Body of pancreas (tissue), 4 donors: ENCODE measurements at places on chromosomes 3 and 15. TPM values are rescaled to one million over a fixed set of nuclear protein-coding genes. Genes with fewer than 3 reads are reported as not detected.
A peak's percentile ranks its signal among the peaks of the same experiment; 100 is the strongest.

The STRC gene
- 0.66 TPM for total RNA-seq

- H3K36me3 ChIP-seq = no peaks in the 10 kb centered on the region
- peaks cover 23% of the 10 kb centered on the region for H3K4me1 ChIP-seq
- DNase-seq = no peak
- H3K27me3 ChIP-seq = no peaks in the 10 kb centered on the region
- no peak overlapping the region for H3K27ac ChIP-seq
Observed at GRCh38 chr3:146465693-146466465, 3.5 kb downstream of the PLSCR2 start.

DNA sequence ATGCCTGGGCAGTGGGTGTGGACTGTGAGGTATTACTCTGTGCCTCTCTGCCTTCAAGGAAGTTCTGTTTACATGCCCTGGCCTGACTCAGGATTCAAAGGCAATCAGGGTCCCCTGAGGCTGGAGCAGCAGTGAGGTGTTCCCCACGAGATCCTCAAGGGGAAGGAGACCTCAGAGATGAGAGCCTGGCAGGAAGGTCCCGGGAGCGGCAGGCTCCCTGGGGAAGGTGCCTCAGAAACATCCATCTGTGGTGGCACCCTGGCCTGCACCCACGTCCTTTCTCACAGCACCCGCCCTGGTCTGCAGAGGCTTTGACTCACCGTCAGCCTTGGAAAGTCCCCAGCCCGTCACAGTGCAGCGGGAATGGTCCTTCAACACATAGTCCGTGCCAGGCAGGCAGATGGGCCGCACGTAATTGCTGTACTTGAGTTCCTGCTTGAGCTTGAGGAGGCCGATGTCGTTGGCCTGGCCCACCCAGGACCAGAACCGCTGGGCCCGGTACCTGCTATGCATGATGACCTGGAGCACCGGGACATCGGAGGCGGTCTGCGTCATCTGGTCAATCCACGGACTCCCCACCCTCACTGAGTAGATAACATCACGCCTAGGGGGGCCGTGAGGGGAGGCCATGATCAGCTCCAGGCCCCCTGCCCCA lies 3.6 kb downstream of the PRSS50 start:
- no peak overlapping the region for H3K27ac ChIP-seq
- H3K36me3 ChIP-seq = no peaks in the 10 kb centered on the region
- no peak for DNase-seq
- no peak overlapping the region for H3K4me3 ChIP-seq
- H3K4me1 ChIP-seq = no peaks in the 10 kb centered on the region
- H3K27me3 ChIP-seq = no peaks in the 10 kb centered on the region

DNA sequence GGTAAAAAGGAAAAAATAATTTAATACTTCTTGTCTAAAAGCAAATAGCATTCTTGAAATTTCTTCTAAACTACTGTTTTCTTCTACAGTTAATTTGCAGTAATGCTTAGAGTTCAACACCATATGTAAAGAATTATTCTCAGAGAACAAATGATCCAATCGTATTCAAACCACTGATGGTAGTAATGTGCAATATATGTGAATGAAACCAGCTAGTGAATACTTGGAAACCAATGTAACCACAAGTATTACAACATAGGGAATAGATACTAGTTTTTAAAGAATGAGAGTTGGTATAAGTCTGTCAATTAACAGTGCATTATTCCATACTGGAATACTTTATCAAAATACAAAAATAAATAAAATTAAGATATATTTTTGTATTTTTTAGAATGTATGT lies 850.0 kb downstream of the DIPK2A start:
- no peaks in the 10 kb centered on the region for H3K4me1 ChIP-seq
- no peaks in the 10 kb centered on the region for H3K27me3 ChIP-seq
- no peak for DNase-seq
- no peaks in the 10 kb centered on the region for H3K36me3 ChIP-seq

DNA sequence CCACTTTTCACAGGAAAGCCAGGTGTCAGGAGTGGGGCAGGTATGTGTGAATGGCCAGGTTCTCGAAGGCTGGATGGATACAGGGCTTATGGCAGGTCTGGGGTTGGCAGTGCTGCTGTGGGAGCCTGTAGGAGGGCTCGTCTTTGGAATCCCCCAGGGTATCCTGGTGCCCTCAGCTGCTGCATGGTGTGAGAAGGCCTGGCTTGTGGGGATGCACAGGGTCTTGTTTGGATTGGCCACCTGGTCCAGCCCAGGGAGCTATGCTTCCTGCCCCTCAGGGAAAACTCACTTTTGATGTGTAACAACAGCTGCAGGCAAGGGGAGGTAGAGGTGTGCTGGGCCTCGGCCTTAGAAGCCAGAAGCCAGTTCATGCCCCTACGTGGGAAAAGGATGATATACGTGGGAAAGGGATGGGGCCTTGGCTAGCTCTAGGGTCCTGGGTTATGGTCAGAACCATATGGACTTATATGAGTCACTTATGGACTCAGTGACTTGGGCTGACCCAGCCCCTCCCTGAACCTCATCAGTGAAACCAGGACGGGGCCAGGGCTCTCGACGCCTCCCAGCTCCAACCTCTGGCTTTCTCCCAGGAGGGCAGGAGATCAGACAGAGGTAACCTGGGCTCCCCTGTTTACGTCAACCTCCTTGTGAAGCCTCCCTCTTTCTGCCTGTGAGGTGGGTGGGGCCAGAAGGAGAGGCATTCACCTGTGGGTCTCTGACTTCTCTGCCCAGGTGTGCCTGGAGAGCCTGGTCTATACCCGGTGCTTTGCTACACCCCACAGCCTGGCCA lies 37.8 kb upstream of the CSPG4 start:
- no peaks in the 10 kb centered on the region for H3K27me3 ChIP-seq
- no peak overlapping the region for H3K4me3 ChIP-seq
- no peak overlapping the region for H3K27ac ChIP-seq
- no peaks in the 10 kb centered on the region for H3K4me1 ChIP-seq
- no peaks in the 10 kb centered on the region for H3K36me3 ChIP-seq

DNA sequence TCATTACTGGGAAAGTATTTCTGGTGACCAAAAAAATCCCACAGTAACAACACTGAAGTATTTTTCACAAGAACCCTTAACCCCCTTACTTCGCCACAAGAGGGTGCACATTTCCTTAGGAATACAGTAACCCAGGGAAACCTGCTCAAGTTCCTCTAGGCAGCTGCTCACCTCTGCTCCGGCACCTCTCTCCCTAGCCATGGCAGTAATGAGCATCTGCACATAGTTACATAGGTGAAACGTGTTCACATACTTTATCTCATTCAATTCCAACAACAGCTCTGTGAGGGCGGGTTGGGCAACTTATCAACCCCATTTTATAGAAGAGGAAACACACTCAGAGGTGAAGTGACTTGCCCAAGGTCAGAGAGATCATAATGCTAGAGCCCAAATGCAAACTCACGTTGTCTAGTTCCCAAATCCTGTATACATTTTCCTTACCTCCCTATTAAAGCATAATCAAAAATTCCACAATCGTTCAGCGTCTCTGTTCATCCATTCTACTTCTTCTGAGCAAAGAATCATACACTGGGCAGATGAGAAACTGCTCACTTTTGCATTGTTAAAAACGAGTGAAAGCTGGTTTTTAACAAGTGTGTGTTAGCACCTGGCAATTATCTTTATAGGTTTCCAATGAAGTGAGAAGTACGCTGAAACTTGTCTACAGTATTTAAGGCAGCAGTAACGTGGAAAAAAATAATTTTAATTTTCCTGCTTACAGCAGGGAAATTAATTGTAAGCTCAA lies 90.7 kb downstream of the IGF2BP2 start:
- DNase-seq = peak; percentile 57
- no peaks in the 10 kb centered on the region for H3K27me3 ChIP-seq
- H3K36me3 ChIP-seq = no peaks in the 10 kb centered on the region
- H3K4me3 ChIP-seq = no peak overlapping the region
- no peak overlapping the region for H3K27ac ChIP-seq

DNA sequence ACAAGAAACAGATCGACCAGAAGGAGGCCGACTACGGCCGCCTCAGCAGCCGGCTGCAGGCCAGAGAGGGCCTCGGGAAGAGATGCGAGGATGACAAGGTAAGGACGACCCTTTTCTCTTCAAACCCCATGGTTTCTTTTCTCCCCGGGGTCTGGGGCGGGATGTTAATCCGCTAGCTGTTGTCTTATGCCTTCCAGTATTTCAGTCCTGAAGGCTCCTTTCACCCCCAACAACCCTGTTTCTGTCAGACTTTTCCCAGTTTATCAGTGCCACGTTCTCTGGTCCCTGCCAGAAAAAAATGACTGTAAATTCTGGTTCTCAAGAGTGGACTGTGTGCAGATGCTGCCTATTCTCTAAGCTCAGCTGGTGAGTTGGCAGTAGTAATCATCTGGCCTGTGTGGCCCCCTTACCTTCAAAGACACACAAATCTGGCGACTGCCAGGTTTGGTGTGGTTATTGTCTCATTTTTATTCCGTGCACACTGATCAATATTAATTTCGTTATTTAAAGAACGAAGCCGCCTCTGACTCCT lies 806 bp downstream of the GOLM2 start:
- peaks cover 34% of the 10 kb centered on the region for H3K4me1 ChIP-seq
- no peaks in the 10 kb centered on the region for H3K27me3 ChIP-seq
- DNase-seq = peak; percentile 7
- peak overlapping the region; percentile 73 for H3K27ac ChIP-seq
- H3K4me3 ChIP-seq = peak overlapping the region; percentile 84

- no peak for DNase-seq
- H3K36me3 ChIP-seq = no peaks in the 10 kb centered on the region
- H3K4me3 ChIP-seq = no peak overlapping the region
- no peak overlapping the region for H3K27ac ChIP-seq
- no peaks in the 10 kb centered on the region for H3K27me3 ChIP-seq
- H3K4me1 ChIP-seq = peaks cover 14% of the 10 kb centered on the region
Observed at GRCh38 chr15:40354408-40355171, 3.4 kb upstream of the DISP2 start.

- no peaks in the 10 kb centered on the region for H3K36me3 ChIP-seq
- no peaks in the 10 kb centered on the region for H3K27me3 ChIP-seq
- no peaks in the 10 kb centered on the region for H3K4me1 ChIP-seq
- H3K27ac ChIP-seq = no peak overlapping the region
Observed at GRCh38 chr3:175518459-175518858, 659.3 kb downstream of the NAALADL2 start.

- peak overlapping the region; percentile 59 for H3K4me3 ChIP-seq
- H3K27ac ChIP-seq = peak overlapping the region; percentile 94
- DNase-seq = peak; percentile 66
- no peaks in the 10 kb centered on the region for H3K27me3 ChIP-seq
- H3K4me1 ChIP-seq = peaks cover 55% of the 10 kb centered on the region
Observed at GRCh38 chr3:150761831-150762661, 923 bp downstream of the SIAH2 start.

The THPO gene
- total RNA-seq = not detected

- H3K4me3 ChIP-seq = no peak overlapping the region
- no peaks in the 10 kb centered on the region for H3K36me3 ChIP-seq
- peak; percentile 67 for DNase-seq
- H3K4me1 ChIP-seq = peaks cover 10% of the 10 kb centered on the region
- no peak overlapping the region for H3K27ac ChIP-seq
- H3K27me3 ChIP-seq = no peaks in the 10 kb centered on the region
Observed at GRCh38 chr3:125585595-125586223, 9.6 kb downstream of the OSBPL11 start.

- no peaks in the 10 kb centered on the region for H3K27me3 ChIP-seq
- peaks cover 6% of the 10 kb centered on the region for H3K4me1 ChIP-seq
- no peak overlapping the region for H3K27ac ChIP-seq
- no peak for DNase-seq
Observed at GRCh38 chr3:62392626-62393292, 19.4 kb upstream of the FEZF2 start.

GRCh38 chr3:9915254-9916141 lies 1.4 kb upstream of the IL17RC start:
- H3K4me1 ChIP-seq = peaks cover 49% of the 10 kb centered on the region
- no peaks in the 10 kb centered on the region for H3K27me3 ChIP-seq
- peak overlapping the region; percentile 91 for H3K27ac ChIP-seq
- H3K36me3 ChIP-seq = no peaks in the 10 kb centered on the region

The FBXW12 gene
- 23.7 TPM for total RNA-seq

- H3K4me3 ChIP-seq = no peak overlapping the region
- DNase-seq = no peak
- no peaks in the 10 kb centered on the region for H3K4me1 ChIP-seq
- H3K27ac ChIP-seq = no peak overlapping the region
- no peaks in the 10 kb centered on the region for H3K27me3 ChIP-seq
Observed at GRCh38 chr3:72163809-72164634, 379.1 kb upstream of the PROK2 start.

The EAF2 gene
- 2.9 TPM for total RNA-seq

GRCh38 chr3:13068269-13069010 lies 4.8 kb downstream of the IQSEC1 start:
- no peaks in the 10 kb centered on the region for H3K27me3 ChIP-seq
- no peak for DNase-seq
- no peak overlapping the region for H3K27ac ChIP-seq
- no peak overlapping the region for H3K4me3 ChIP-seq

The TRPC1 gene
- total RNA-seq = 7.5 TPM

DNA sequence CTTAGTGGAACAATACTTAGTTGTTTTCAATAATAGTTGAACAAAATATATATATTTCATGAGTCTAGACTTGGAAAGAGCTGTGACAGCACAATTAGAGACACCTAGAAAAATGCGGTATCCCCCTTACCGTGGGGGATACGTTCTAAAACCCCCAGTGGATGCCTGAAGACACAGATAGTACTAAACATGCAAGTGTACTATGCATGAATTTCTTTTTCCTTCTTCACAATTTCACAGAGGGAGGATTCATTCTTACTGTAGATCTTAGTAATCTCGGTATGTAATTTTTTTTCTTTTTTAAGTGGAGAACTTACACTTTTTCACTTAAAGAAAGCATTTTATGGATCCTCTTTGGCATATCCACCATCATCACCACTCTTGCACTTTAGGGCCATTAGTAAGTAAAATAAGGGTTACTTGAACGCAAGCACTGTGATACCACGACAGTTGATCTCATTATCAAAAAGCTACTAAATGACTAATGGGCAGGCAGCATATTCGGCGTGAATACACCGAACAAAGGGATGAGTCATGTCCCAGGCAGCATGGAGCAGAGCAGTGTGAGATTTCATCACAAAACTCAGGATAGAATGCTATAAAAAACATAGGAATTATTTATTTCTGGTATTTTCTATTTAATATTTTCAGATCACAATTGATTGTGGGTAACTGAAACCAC lies 72.3 kb upstream of the ZNF280D start:
- DNase-seq = no peak
- H3K27ac ChIP-seq = no peak overlapping the region
- H3K4me1 ChIP-seq = no peaks in the 10 kb centered on the region
- no peaks in the 10 kb centered on the region for H3K27me3 ChIP-seq
